ENCODE measurements at places on chromosomes 1 and 21. TPM values are rescaled to one million over a fixed set of nuclear protein-coding genes. Genes with fewer than 3 reads are reported as not detected.
A peak's percentile ranks its signal among the peaks of the same experiment; 100 is the strongest.

FMO3 gene
- polyA plus RNA-seq, result not detected

DARS2 gene
- 18.6 TPM for polyA plus RNA-seq

DNA sequence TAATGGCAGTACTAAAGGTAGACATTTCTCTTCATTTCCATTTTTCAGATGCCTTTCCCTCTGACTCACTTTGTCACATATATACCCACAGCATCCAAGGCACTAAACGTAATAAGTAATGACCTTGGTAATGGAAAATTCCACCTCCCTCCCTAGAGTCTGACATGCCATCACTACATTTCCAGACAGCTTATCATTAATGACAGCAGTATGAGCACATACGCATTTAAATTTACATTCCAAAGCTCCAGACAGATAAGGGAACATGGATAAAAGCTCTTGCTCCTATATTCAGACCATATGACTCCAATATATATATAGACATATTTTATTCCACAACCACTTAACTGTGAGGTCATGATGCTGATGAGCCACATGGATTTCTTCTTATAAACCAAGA is 191.7 kb upstream of the GORAB start:
- no peaks in the 10 kb centered on the region for H3K4me1 ChIP-seq
- H3K36me3 ChIP-seq, result no peaks in the 10 kb centered on the region
- no peaks in the 10 kb centered on the region for H3K27me3 ChIP-seq

DNA sequence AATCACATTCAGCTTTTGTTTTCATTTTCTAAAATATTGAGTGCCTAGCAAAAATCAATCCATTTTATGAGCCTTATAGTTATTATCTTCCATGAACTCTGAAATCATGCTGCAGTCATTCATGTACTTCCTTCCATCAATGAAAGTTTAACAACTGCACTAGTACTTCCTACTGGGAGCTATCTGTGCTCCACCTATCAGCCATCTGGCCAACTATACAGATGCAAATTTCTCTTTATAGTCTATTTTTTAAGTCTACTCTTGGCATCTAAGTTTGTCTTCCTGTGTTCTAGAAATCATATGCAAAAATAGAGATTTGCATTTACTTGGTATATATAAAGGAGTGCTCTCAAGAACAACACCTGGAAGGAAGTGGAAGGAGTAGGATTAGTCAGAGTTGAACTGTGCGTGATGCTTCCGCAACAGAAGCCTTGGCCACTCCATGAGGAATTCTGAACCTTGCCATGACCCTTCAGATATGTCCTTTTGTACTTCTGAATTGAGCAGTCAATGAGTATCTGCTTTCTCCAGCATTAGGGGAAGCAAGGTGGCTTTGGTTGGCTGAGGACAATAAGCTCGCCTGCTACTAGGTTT is 403.2 kb upstream of the ADAMTS5 start:
- no peaks in the 10 kb centered on the region for H3K27me3 ChIP-seq
- peaks cover 22% of the 10 kb centered on the region for H3K4me1 ChIP-seq
- H3K4me3 ChIP-seq, result no peak overlapping the region
- H3K27ac ChIP-seq, result no peak overlapping the region
- no peaks in the 10 kb centered on the region for H3K36me3 ChIP-seq

GRCh38 chr1:150820730-150821512 is 12.9 kb upstream of the CTSK start:
- no peak overlapping the region for H3K4me3 ChIP-seq
- no peak for DNase-seq
- peaks cover 16% of the 10 kb centered on the region for H3K36me3 ChIP-seq
- H3K27me3 ChIP-seq, result no peaks in the 10 kb centered on the region
- no peak overlapping the region for H3K27ac ChIP-seq
- H3K4me1 ChIP-seq, result no peaks in the 10 kb centered on the region

GRCh38 chr1:88985032-88985431 is 7.4 kb downstream of the KYAT3 start:
- peaks cover 3% of the 10 kb centered on the region for H3K36me3 ChIP-seq
- peaks cover 5% of the 10 kb centered on the region for H3K4me1 ChIP-seq
- H3K4me3 ChIP-seq, result no peak overlapping the region
- no peaks in the 10 kb centered on the region for H3K27me3 ChIP-seq
- H3K27ac ChIP-seq, result peak overlapping the region; percentile 73
- DNase-seq, result peak; percentile 43

All from small intestine (tissue), 16 donors.